ENCODE measurements at places on chromosomes 2 and 18. TPM values are rescaled to one million over a fixed set of nuclear protein-coding genes. Genes with fewer than 3 reads are reported as not detected.

DUSP19 gene
- total RNA-seq, result 7.0 TPM

LYPD6 gene
- total RNA-seq, result 12.2 TPM

GRCh38 chr2:7619203-7619970 lies 702.2 kb downstream of the RNF144A start:
- no peak for DNase-seq

GRCh38 chr2:54964271-54964670 lies 86.0 kb downstream of the RTN4 start:
- DNase-seq, result no peak

- no peak for DNase-seq
Observed at GRCh38 chr2:43803113-43803512, 29.3 kb downstream of the DYNC2LI1 start.

DNA sequence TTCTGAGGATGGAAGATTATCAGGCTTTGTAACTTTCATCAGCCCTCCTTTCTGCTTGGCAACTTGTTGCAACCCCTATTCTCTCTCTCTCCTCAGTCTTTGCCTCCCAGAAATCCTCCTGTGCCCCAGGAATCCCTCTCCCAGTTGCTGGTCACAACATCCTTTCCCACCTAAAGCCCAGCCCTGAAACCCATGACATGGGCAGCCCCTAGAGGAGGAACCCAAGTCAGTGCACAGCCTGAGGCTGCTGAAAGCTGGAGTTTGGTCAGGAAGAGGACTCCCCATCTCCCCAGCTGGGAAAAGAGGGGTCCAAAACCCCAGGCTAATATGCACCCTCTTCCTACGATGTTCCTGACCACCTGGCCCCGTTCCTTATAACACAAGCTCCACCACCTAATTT lies 29.5 kb downstream of the PKDCC start:
- no peak for DNase-seq
